T-helper 1 cell (primary cell): ENCODE measurements at places on chromosomes 2 and 18.

DNA sequence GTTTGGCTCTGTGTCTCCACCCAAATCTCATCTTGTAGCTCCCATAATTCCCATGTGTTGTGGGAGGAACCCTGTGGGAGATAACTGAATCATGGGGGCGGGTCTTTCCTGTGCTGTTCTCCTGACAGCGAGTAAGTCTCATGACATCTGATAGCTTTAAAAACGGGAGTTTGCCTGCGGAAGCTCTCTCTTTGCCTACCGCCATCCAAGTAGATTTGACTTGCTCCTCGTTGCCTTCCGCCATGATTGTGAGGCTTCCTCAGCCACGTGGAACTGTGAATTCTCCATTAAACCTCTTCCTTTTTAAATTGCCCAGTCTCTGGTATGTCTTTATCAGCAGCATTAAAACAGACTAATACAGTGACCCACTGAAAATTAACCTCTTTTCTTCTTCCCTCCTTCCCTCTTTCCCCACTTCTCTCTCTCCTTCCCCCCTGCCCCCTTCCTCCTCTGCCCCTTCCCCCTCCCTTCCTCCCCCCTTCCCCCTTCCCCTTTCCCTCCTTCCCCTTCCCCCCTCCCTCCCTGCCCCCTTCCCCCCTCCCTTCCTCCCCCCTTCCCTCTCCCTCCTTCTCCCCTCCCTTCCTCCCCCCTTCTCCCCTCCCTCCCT lies 818.8 kb downstream of the SLC4A3 start:
- DNase-seq = no peak

- no peak for DNase-seq
Measured at GRCh38 chr2:104733226-104733943, 120.5 kb upstream of the POU3F3 start.

DNA sequence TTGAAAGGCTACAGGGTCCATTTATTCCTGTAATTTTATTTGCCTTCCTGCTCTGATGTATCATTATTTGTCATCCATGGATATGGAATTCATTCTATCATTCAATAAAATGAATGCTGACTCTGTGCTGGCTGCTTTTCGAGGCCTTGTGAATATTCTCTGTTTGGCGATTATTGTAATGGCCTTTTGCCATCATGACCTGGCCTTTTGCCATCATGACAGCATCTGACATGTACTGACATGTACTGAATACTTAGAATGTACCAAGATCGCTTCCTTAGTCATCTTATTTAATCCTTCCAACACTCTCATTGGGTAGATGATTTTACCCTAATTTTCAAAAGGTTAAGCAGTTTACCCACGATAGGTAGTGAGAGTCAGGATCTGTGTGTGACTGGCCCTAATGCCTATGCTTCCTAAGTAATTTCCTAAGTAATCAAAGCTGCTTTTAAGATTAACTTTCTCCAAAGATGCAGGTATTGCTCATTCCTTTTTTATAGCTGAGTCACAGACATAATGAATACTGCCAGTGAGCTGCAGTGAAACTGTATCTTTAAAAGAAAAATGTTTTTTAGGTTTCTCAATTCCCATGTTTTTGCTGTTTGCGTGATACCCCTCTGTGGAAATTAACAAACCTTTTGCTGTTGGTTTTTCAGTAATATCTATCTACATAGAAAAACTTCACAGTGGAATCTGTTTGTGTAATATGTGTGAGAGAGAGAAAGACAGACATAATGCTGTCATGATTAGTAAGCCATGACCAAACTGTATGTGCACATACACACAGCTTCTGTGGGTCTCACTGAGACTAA lies 127.8 kb downstream of the CERS6 start:
- DNase-seq = no peak

DNA sequence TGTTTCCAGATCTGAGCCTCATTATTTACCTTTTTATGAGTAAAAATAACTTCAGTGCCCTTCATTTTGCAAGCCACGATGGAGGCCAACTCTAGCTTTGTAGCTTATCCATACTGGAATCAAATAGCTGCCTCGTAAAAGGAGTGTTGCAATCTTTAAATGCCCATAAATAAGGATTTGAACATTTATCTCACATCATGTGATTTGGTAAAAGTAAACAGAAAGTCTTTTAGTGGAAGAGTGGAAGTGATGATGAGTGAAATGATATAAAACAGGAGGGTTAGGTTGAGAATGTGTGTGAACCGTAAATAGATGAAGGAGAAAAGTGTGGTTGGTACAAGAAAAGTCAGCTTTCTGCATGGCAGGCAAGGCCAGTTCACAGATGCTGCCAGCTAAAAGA lies 348.9 kb downstream of the OSR1 start:
- DNase-seq = no peak

- DNase-seq = no peak
Measured at GRCh38 chr18:9055185-9055584, 47.3 kb upstream of the NDUFV2 start.

DNA sequence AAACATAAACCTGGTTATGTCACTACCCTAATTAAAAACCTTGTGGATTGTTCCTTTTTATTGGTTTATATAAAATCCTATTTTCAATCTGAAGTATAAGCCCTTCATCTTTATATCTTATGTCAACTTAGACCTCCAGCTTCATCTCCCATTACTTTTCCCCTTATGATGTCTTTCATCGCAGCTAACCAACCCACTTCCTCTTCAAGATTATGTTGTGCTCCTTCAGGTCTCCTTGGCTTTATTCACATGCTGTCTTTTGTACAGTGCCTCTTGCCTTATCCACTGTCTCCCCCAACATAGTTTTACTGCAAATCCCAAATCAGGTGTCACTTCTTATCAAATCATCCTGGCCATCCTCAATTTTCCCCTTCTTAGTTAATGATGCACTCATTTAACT lies 25.9 kb downstream of the MBD5 start:
- DNase-seq = no peak

GRCh38 chr18:80107426-80107825 lies 1.6 kb upstream of the ADNP2 start:
- DNase-seq = no peak

GRCh38 chr18:21933931-21934765 lies 193.6 kb downstream of the MIB1 start:
- DNase-seq = no peak

DNA sequence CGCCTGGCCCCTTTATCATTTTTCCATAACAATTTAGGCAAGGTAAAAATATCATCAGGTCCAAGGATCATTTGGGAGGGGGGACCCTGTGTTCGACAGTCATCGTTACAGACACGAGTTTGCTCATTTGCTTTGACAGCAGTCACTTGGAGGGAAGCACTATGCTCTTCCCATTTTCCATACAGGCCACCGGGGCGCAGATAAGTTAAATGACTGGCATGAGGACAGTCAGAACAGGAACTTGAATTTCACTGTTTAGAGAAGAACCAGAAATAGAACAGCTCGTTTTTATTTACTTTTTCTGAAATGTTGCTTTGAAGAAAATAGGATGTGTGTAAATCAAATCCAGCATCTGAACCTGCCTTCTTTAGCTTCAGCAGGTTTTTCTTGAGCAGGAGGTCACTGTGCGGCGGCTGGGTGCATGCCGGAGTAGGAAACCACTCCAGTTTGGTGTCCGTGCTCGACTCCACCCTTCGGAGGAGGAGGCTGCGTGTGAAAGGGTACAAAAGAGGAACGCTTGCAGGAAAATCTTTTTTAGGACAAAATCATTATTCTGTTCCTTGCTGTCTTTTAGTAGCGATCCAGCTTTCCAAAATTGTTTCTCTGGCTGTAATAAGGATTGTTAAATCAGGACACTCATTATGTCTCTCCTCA lies 15.2 kb downstream of the NPAS2 start:
- DNase-seq = no peak

GRCh38 chr2:24883946-24884345 lies 36.1 kb downstream of the ADCY3 start:
- no peak for DNase-seq
